Posterior vena cava (tissue), 2 donors: ENCODE measurements at places on chromosomes 7 and 10.
A peak's percentile ranks its signal among the peaks of the same experiment; 100 is the strongest.

GRCh38 chr10:60246382-60246781 lies 143.3 kb downstream of the ANK3 start:
- DNase-seq = no peak

GRCh38 chr10:14116021-14116420 lies 214.7 kb downstream of the FRMD4A start:
- no peak for DNase-seq

DNA sequence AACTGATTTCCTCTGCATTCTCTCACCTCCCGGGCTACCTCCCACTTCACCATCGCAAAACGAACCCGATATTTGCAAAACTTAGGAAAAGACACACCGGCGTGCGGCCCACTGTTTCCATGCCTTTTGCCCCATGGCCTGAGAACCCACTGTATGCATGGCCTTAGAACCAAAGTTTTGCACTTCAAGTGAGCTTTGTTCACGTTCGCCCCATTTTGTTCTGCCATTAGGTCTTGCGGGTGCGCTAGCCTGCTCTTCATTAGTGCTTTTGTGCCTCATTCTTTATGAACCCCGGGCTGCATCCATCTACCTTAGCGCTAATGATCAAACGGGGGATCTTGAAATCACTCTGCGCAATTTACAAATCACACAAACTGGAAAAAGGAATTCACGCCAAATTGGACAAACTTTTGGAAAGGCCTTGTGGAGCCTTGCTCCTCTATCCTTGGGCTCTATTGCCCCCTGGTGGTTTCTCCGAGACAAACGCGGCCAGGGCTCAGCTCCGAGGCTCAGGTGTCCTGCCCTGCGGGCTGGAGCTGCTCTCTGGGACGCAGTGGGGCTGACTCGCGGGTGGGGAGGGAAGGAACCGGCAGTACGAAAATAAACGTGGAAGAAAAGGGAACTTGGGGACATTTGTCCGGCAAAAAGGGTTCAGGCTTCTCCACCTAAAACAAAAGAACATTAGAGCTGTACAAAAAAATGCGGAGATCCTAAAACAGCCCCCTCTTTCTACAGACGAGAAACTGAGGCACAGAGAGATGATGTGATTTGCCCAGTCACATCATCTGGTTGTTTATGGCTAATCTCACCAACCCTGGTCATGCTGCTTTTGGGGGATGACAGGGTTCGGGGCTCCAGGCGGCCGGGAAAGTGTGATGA lies 300.4 kb upstream of the NFE2L3 start:
- DNase-seq = peak; percentile 93

GRCh38 chr7:27053153-27053552 lies 42.6 kb downstream of the HOXA1 start:
- DNase-seq = no peak

GRCh38 chr10:133002685-133003084 lies 60.3 kb upstream of the CFAP46 start:
- no peak for DNase-seq

GRCh38 chr10:70843776-70844489 lies 28.2 kb downstream of the SGPL1 start:
- no peak for DNase-seq

DNA sequence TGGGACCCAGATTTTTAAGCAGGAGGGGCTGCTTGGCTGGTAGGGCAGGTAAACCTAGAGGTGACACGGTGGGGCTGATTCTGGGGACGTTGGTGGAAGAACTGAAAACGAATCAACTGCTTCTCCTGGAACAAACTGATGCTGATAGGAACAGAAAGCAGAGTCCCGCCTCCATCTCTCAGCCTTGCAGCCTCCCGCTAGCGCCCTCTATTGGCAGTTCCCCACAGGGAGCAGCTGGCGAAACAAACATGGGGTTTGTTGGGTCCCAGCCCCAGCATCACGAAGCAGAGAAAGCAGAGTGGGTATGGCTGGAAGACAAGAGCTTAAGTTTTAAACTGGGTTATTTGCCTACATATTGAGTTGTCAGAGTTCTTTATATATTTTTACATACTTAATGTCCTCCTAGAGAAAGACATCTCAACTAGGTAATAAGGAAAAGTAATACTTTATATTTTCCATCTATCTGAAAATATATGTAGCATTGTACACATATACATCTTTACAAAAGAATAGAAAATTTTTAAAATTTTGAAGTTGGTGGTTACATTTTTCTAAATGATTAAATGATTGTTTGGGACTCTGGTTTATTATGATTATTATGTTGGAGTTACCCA lies 42.3 kb upstream of the FOXI2 start:
- DNase-seq = no peak

- DNase-seq = no peak
Observed at GRCh38 chr10:16968416-16969041, 151.3 kb upstream of the RSU1 start.

GRCh38 chr7:74025146-74025545 lies 2.8 kb upstream of the ELN start:
- DNase-seq = no peak
